ENCODE measurements at places on chromosomes 12 and 14.
A peak's percentile ranks its signal among the peaks of the same experiment; 100 is the strongest.

DNA sequence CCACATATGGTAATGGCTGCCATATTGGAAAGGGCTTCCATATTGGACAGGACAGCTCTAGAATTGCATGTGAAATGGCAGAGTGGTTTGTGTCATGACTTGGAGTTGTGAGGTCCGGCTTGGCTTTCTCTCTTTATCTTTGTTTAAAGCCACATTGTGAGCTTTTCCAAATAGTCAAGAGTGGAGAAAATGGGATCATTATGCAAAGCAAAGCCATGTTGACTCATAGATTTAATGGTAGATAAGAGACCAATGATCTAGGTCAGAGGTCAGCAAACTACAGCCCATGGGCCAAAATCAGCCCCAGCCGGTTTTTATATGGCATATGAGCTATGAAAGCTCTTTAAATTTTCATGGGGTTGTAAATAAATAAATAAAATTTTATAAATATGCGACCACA lies 449.1 kb downstream of the BCL11B start:
- DNase-seq: no peak

GRCh38 chr12:42639556-42639955 lies 50.0 kb upstream of the PRICKLE1 start:
- DNase-seq: no peak

- DNase-seq: no peak
Measured at GRCh38 chr12:112606611-112607365, 184.8 kb upstream of the RPH3A start.

- no peak for DNase-seq
Measured at GRCh38 chr14:105061428-105062047, 3.7 kb downstream of the GPR132 start.

DNA sequence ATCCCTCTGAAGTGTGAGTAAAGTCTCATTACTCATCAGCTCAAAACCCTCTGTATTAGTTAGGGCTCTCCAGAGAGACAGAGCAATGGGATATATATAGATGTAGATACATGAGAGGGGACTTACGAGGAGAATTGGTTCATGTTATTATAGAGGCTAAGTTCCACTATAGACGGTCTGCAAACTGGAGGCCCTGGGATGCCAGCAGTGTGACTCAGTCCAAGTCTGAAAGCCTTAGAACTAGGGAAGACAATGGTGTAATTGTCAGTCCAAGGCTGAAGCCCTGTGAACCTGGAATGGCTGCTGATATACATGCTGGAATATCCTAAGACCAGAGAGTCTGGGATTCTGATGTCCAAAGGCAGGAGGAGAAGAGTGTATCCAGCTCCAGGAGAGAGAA lies 57.3 kb upstream of the CEP83 start:
- no peak for DNase-seq

- no peak for DNase-seq
Measured at GRCh38 chr12:108424026-108424425, 84.9 kb upstream of the CMKLR1 start.

- DNase-seq: peak; percentile 49
Measured at GRCh38 chr12:79689477-79690141, 1.2 kb downstream of the PAWR start.

- no peak for DNase-seq
Measured at GRCh38 chr14:75428230-75429104, 645 bp downstream of the JDP2 start.

GRCh38 chr12:119374635-119375034 lies 40.1 kb downstream of the CCDC60 start:
- no peak for DNase-seq

GRCh38 chr14:96130854-96131253 lies 73.8 kb upstream of the BDKRB2 start:
- no peak for DNase-seq

GRCh38 chr12:95641299-95641952 lies 90.2 kb upstream of the USP44 start:
- no peak for DNase-seq

DNA sequence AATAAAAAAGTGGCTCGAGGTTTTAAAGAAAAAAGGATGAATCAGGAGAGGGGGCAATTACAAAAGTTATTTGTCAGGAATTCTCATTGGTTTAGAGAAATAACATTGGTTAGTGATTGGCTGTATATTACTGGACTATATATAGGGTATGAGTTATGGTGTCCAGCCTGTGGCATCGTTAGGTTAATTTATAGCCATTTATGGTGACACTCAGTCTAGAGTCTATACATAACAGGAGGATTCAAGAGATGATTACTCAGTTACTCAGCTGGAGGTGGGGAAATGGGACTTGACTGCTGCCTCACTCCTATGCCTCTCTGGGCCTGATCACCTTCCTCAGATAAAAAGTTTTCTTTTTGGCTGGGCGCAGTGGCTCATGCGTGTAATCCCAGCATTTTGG lies 25.6 kb upstream of the NFYB start:
- DNase-seq: no peak

GRCh38 chr12:74412606-74413230 lies 124.9 kb upstream of the ATXN7L3B start:
- DNase-seq: peak; percentile 5

GRCh38 chr14:87387806-87388205 lies 605.2 kb downstream of the GALC start:
- DNase-seq: no peak

DNA sequence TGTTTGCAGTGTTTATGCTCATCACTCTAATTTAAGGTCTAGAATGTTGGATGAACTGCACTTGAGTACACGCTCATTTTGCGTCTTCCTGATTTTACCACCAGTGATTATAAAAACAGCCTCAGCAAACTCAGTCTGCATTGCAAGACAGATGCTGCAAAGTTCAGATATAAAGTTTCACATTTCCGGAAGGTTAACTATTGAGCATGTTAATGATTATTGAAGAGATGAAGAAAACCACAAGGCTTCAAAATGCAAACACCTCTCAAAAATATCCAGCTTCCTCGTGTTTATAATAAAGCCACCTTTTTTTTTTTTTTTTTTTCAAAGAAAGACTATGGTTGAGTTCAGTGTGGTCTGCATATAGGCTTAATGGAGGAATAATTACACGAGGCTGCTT lies 92.1 kb upstream of the BMP4 start:
- DNase-seq: no peak

DNA sequence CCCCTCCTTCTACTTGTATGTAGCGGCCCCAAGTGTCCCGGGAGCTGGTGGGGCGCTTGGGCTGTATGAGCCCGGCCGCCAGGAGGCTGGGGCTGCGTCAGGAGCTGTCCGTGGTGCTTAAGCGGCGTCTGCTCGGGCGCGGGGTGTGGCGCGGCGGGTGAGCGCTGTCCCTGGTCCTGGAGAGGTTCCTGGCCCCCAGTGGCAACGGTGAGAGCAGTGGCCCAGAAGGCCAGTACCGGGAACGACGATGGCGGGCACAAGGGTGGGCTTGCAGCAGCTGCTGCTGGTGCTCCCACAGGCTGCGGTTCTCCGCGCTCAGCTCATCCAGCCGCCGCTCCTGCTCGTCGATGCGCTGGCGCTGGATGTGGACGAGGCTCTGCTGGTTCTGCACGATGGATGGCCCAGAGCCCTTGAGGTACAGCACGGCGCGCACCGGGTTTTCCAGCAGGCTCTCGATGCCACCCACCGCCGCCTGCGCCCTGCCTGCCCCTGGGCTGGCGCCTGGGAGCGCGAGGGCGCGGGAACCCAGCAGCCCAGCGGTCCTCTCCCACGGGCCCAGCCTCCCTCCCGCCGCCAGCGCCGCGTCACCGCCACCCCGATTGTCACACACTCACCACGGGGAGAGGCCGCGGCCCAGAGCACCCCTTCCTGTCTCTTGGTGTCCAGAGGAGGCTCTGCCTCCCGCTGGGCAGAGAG lies 41.9 kb upstream of the FKBP4 start:
- peak; percentile 72 for DNase-seq

- DNase-seq: peak; percentile 71
Measured at GRCh38 chr12:56029666-56030293, 8.9 kb downstream of the IKZF4 start.

DNA sequence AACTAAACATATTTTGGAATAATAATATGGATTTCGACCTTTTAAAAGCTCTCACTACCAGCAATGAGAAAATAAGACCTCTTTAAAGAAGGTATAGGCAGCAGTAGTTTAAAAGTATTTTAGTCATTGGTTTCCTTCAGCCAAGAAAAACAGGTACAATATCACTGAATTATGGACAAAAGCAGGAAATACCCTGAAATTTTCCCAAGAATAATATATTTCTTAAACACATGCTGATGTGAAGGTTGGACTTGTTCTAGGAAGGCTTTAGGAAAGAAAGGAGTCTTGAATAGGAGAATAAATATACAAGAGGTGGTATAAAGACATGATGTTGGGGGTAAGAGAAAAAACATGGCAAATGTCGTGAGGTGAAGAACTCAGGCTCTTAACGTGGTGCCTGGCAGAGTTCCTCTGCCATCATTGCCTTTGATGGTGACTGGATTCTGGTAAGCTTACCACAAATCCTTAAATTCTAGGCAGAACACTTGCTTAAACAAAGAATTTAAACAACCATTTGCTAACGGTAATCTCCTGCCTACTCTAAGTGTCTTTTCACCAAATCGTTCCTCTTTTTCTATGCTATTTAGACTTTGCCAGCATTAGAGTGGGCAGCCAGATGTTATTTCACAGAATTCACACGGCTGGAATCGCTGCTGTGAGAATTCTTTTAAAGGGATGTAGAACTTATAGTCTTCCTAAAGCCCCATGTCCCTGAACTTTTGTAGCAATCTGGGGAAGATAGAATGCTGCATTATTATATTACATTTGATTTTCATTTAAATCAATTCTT lies 11.9 kb upstream of the NUDT4 start:
- no peak for DNase-seq

- no peak for DNase-seq
Measured at GRCh38 chr14:104009297-104009696, 67.0 kb upstream of the RD3L start.

GRCh38 chr14:72518809-72519377 lies 375.0 kb downstream of the DPF3 start:
- DNase-seq: no peak

DNA sequence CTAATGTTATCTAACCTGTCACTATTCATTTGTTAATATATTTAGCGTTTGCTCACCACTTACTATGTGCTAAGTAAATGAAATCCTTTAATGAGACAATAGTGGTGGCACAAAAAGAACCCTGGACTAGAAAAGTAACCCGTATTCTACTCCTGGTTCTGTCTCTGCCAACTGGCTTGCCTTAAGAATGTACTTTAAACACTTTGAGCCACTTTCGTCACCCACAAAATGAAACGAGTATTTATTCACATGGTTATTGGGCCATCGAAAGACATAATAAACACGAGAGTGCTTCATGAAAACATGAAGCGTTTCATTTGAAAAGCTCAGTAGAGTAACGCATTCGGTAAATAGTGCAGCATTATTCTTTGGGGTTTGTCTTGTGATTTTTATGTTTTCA lies 254.7 kb downstream of the EGLN3 start:
- no peak for DNase-seq

DNA sequence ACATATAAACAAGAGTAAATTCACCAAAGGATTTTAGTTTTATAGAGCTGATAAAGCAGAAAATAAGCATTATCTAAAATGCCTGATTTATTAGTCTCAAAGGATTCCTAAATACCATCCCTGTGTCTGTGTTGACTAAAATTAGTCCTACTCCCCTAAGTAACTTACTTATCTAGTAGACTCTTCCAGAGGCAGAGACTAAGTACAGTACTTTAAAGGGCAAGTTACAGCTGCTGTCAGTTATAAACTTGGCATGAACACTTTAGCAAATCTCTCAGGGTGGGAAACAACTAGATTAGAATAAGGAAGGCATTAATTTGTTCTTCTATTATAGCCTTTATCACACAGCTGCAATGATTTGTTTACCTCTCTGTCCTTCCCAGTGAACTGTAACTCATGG lies 46.0 kb downstream of the ATP2B1 start:
- DNase-seq: no peak

- DNase-seq: no peak
Measured at GRCh38 chr14:74085047-74085637, 386 bp downstream of the LIN52 start.

DNA sequence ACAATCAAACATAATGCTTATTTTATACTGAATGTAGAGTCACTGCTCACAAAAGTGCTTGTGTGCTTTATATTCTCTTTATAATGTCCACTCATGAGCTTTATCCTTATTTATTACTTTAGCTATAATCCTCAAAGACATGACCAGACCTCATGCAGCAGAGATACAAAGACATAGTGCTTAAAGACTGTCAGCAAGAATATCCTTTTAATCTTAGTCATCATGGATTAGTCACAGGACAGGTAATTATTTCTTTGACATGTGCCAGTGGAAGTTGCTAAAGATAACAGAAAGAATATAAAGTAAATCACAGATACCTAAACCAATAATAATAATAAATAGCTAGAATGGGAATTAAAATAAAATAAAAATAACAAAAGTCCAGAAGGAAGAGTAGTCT lies 707.5 kb downstream of the BCL11B start:
- DNase-seq: no peak

DNA sequence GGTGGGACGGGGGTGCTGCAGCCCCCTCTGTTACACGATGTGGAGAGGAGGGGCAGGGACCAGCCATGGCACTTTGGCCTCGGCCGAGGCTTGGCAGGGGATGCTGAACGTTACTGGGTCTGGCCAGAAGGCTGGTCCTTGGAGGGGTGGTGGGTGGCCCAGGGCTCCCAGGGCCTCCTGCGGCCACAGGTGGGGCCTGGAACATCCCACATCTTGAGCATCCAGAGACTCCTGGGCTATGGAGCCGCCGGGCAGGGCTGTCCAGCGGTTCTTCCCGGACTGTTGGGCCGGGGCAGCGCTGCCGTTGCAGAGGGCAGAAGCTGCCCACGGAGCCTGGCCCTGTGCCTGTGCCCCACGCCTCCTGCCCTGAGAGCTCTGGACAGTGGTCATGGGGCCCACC lies 15.9 kb downstream of the KIF26A start:
- no peak for DNase-seq

- DNase-seq: no peak
Measured at GRCh38 chr14:79028281-79028680, 858.1 kb downstream of the NRXN3 start.

DNA sequence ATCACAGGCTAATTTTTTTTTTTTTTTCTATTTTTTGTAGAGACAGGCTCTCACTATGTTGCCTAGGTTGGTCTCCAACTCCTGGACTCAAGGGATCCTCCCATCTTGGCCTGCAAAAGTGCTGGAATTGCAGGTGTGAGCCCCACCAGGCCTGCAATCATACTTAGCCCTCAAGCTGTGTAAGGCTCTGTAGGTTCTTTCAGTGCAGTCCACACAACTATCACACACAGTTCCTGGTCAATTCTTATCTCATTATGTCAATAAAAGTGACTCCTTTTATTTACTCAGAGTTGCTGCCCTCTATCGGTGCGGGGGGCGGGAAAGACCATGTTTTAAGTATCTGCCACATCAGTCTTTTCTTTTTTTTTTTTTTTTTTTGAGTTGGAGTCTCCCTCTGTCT lies 29.0 kb downstream of the SLC2A3 start:
- peak; percentile 1 for DNase-seq

All from dermis microvascular lymphatic vessel endothelial cell (primary cell).